CD4-positive, alpha-beta T cell treated with Interferon gamma for 1 hour (primary cell): ENCODE measurements at places on chromosomes 7 and 10.
A peak's percentile ranks its signal among the peaks of the same experiment; 100 is the strongest.

- no peak for DNase-seq
Observed at GRCh38 chr7:123845823-123846216, 851 bp downstream of the HYAL4 start.

GRCh38 chr10:30434273-30435072 is 489 bp downstream of the MAP3K8 start:
- DNase-seq = peak; percentile 83

- no peak for DNase-seq
Observed at GRCh38 chr10:59012839-59013238, 163.6 kb upstream of the PHYHIPL start.

- DNase-seq = no peak
Observed at GRCh38 chr7:27438881-27439589, 196.4 kb downstream of the EVX1 start.

- DNase-seq = peak; percentile 63
Observed at GRCh38 chr7:131231381-131232220, 96.1 kb upstream of the MKLN1 start.

DNA sequence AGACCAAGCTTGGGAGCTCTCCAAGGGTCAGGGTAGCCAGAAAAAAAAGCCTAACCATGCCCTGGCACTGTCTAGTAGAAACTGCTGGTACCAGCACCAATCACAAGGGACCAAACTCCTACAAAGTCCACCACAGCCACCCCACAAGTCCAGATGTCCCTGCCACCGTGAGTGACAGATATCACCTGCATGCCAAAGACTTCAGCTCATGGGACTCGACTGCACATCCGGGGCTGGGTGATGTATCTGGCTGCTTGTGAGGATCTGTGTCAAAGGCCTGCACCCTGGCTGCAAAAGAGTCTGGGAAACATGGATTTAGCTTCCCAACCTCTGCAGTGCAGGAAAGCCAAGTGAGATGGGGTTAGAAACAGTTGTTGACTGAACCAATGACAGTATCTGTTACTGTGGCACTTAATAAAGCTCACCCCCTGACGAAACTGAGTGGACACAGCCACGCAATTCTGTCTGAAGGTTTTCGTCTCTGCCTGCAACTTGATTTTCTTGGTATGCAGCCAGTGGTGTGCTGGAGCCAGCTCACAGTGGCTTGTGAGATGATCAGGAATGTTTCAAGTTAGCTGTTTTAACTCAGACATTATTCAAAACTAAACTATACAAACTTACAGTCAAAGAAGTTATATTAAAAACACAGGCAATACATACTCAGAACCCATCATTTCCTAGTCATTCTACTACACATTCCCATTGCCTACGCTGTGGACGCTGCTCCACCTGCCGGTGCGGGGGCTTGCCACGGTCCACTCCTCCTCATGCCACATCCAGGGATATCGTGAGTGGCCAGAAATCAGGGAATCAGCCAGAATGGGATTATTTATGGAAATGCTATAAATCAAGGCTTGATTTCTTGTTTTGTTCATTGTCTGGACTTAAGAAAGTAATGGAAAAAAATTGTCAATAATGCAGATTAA is 9.2 kb downstream of the ZNF488 start:
- no peak for DNase-seq

DNA sequence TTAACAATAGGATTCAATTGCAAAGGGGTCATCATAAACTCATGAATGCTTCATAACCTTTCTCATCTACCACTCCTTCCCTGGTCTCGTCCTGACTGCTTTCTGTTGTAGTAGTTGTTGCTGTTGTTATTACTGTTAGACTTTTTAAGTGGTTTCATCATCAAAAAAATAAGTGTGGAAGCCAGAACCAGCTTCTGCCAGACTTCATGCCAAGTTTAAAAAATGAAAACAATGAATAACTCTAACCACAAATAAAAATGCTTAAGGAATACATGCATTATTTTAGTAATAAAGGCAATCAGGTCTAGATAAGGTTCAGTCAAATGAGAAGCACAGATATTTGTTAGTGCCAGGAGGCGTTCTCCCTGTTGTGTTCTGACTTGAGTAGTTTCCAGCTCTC is 85.4 kb downstream of the PCLO start:
- DNase-seq = no peak
